ENCODE measurements at places on chromosomes 16 and 17.

DNA sequence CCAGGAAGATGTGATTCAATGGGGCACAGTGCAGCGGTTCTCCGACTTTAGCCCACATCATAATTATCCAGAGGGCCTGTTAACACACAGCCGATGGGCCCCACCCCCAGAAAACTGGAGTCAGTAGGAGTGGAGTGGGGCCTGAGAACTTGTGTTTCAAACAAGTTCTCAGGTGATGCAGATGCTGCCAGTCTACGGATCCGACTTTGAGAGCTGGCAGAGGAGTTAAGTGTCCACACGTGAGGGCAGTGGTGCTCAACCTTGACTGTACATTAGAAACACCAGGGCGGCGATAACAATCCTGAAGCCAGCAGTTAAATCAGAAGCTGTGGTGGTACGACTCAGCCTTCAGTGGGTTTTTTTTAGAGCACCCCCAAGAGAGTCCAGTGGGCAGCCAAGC, 75.0 kb downstream of the GPRC5B start:
- no peak overlapping the region for H3K4me3 ChIP-seq
- peaks cover 24% of the 10 kb centered on the region for H3K4me1 ChIP-seq
- H3K36me3 ChIP-seq = no peaks in the 10 kb centered on the region
- no peak for DNase-seq
- no peak overlapping the region for H3K27ac ChIP-seq
- no peaks in the 10 kb centered on the region for H3K27me3 ChIP-seq

DNA sequence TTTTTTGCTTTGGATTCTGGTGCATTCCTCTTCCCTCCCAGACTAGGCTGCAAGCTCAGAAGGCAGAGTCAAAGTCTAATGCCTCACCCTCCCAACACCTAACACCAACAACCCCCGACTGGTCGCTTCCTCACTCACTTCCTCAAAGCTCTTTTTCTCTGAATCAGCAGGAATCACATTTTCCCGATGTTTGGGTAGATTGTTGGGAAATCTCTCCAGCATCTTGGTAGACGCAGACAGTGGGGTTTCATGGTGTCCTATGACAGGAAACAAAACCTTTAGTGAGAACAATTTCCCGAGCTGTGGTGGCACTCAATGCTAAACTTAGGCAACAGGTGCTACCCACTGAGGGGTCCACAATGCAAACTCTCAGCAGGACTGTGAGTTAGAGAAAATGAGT, 39.9 kb upstream of the ICAM2 start:
- no peak for DNase-seq
- peaks cover 90% of the 10 kb centered on the region for H3K36me3 ChIP-seq
- H3K27me3 ChIP-seq = no peaks in the 10 kb centered on the region
- H3K4me3 ChIP-seq = no peak overlapping the region

GRCh38 chr17:35586569-35587073, 501 bp upstream of the AP2B1 start:
- DNase-seq = no peak
- peak overlapping the region; percentile 59 for H3K4me3 ChIP-seq
- H3K27ac ChIP-seq = peak overlapping the region; percentile 95

DNA sequence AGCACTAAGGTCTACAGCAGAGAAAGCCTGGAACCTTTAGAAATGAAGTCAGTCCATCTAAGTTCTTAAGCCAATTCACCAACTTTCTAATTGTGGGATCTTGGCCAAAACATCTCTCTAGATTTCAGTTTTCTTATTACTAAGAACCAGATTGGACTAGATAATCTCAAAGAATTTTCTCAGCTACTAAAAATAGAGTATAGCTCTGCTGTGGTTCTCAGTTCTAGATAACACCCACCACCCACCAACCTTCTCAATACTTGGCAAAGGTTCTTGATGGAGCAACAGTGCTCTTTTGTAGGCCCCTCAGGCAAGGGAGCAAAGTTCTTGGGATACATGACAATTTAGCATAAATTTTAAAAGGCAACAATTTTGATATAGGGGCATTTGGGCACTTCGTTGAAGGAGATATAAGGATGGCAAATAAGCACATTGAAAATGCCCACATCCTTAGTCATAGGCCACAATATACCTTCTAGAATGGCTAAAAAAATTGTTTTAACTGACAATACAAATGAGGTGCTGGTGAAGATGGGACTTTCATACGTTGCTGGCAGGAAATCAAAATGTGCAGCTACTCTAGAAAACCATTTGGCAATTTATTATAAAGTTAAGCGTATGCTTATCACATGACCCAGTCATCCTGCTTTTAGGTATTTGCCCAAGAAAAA, 74.4 kb upstream of the TMEM132E start:
- H3K4me1 ChIP-seq = no peaks in the 10 kb centered on the region
- H3K4me3 ChIP-seq = no peak overlapping the region
- peaks cover 66% of the 10 kb centered on the region for H3K27me3 ChIP-seq
- no peak for DNase-seq
- H3K27ac ChIP-seq = no peak overlapping the region

DNA sequence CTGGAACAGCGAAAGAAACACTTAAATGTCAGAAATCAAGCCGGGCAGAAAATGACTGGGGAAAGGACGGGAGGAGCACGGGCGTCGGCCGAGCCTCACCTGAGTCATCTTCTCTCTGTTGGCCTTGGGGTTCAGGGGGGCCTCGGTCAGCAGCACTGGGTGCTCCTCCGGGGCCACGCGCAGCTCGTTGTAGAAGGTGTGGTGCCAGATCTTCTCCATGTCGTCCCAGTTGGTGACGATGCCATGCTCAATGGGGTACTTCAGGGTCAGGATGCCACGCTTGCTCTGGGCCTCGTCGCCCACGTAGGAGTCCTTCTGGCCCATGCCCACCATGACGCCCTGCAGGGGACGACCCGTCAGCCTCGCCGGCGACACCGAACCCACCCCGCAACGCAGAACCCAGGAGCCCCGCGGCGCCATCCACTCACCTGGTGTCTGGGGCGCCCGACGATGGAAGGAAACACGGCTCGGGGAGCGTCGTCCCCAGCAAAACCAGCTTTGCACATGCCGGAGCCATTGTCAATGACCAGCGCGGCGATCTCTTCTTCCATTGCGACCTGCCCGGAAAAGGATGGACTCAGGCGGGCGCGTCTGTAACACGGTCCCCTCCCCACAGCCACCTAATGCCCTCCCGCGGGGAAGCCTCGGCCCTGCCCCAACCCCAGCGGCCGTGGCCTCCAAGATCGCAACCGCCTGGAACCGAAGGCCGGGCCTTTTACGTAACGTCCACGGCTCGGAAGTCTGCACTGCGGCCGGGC, 616 bp downstream of the ACTG1 start:
- peaks cover 41% of the 10 kb centered on the region for H3K36me3 ChIP-seq
- H3K27ac ChIP-seq = peak overlapping the region; percentile 100
- no peaks in the 10 kb centered on the region for H3K27me3 ChIP-seq

DNA sequence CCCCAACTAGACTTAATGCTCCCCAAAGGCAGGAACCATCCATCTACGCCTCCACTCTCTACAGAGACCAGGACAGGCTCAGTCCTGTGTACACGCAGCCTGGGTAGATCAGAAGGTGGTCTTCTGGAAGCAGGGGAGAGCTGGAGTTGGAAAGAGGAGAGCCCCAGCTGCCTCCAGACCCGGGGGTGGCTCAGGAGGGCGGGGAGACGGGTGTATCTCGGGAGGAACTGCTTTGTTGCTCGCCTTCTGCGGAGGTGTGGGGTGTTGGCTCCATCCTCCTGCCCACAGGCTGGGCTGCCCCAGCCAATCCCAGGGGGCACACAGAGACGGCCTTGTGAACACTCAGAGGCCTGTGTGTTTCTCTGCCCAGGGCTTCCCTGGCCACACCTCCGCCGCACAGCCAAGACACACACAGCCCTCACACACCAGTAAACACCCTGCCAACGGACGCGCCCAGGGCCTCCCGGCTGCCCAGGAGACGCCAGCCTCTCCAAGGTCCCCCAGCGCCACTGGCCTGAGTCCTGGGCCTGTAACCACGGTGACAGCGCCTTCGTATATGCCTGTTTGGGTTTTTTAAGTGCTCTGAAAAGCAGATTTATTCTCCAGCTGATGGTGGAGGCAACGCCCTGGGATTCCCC, 143.4 kb upstream of the CDC42EP4 start:
- DNase-seq = no peak
- H3K27ac ChIP-seq = no peak overlapping the region
- peaks cover 5% of the 10 kb centered on the region for H3K4me1 ChIP-seq
- no peaks in the 10 kb centered on the region for H3K27me3 ChIP-seq
- no peak overlapping the region for H3K4me3 ChIP-seq

- H3K4me3 ChIP-seq = no peak overlapping the region
- no peaks in the 10 kb centered on the region for H3K36me3 ChIP-seq
- H3K27me3 ChIP-seq = no peaks in the 10 kb centered on the region
- H3K27ac ChIP-seq = no peak overlapping the region
- H3K4me1 ChIP-seq = no peaks in the 10 kb centered on the region
- DNase-seq = no peak
Observed at GRCh38 chr16:76639685-76640289, 362.6 kb downstream of the CNTNAP4 start.

DNA sequence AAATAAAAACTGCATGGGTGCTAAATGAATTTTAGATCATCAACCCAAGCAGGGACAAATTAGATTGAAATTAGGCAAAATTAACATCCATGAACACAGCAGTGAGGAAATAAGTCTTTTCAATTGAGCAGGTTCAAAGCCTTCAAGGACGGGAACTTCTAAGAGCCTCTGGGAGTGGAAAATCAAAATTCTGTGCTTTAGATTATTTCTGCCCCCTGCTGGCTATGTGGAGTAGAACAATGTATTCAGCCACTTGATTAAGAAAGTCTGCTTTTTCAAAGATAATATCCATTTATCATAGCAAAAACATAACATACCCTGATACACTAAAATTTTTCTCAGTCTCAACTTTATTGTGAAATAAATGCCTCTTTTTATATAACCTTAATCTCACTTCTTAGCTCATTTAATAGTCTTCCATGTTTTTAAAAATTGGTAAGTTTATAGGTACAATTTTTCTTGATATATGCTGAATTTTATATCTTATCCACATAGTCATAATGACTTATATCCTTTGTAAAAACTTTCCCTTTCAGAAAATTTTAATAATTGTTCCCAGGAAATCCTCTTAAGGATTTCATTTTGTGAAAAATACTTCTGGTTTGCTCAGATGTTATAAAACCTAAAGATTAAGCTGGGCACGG, 28.1 kb upstream of the NOL11 start:
- DNase-seq = no peak
- H3K27ac ChIP-seq = no peak overlapping the region
- H3K4me1 ChIP-seq = no peaks in the 10 kb centered on the region
- no peaks in the 10 kb centered on the region for H3K27me3 ChIP-seq
- peaks cover 23% of the 10 kb centered on the region for H3K36me3 ChIP-seq
- no peak overlapping the region for H3K4me3 ChIP-seq

DNA sequence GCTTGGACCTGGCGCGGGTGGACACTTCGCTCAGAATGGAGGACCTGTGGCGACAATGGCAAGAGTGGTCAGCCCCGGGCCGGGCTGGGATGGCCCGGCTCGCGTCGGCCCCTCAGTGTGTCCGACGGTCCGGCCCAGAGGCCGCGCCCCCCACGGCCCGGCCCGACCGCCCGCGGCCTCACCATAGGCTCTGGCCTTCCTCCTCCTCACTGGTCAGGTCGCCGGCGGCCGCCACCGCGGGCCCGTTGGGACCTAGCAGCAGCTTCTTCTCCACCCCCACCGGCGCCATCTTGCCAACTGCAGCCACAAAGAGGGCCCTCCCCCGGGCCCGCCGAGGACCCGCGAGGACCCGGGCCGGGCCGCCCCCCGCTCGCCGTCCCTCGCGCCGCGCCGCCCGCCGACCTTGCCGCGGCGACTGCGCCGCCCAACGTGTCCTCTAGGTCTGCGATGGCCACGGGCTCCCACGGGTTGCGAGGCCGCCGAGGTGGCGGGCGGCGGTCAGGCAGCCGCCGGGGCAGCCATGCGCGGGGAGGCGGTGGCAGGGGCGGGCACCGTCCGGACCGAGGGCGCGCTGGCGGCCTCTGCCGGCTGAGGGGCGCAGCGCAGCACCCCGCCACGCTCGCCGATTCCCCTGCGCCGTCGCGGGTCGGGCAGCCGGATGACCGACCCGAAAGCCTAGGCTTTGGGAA, at the start of gene DYNC1LI2:
Gene DYNC1LI2 (minus strand): TSS at position 307 of the 689 bp plus-strand sequence. CDS start 18 bp downstream, at position 289.
- H3K27ac ChIP-seq = peak within 1 kb of the TSS; percentile 94
- H3K36me3 ChIP-seq = peaks cover 30% of the 10 kb centered on the region
- no peak for DNase-seq

DNA sequence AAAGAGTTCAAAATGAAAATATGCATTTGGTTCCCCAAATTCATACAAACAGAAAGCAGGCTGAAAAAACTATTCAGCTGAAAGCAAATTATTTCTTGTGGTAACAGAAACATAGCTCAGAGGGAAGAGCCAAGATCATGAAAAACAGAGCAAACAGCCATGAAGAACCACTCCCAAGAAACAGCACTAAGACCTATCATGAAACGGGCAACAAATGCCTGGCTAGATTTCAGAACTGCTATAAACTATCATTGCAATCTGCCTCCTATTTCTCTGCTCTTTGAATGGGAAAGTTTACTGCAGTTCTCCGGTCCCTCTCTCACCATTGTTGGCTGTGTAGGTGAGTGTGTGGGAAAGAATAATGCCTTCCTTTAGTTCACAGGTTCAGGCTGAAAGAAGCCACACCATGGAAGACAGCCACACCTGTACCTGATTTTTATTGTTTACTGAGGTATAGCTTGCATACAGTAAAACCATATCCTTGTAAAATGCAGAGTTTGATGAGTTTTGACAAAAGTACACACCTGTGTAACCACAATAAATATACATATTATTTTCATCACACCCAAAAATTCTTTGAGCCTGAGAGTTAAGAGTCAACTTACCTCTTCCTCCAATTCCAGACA, 48.2 kb downstream of the CEP112 start:
- H3K4me3 ChIP-seq = no peak overlapping the region
- H3K36me3 ChIP-seq = no peaks in the 10 kb centered on the region
- H3K27ac ChIP-seq = no peak overlapping the region
- no peaks in the 10 kb centered on the region for H3K27me3 ChIP-seq

DNA sequence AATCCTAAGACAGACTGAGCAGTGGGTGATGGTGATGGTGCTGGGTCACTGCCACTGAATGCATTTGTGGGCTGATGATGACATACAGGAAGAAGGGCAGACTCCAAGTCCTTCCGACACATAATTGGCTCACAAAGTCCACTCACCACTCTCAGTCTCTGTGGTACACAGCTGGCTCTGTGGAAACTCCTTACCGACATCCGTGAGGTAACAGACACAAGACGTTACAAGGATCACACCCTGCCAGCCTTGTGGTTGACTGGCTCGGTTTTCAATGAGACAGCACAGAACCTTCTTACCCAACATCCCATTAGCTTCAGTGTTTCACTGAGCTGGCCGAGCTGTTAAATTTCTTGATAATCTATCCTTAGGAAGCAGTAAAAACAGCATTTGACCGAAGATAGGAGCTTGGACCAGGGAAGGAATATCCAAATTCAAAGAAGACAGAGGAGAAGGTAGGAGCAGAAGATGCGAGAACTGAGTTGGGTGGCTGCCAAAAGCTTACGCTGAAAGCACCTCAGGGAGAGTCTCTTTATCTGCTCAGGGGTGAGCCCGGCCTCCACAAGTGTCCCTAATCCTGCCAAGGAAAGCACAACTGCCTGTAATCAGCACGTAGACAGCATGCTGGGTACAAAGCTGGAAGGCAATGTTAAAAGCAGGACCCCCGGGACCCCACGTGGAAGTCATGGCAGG, 5.5 kb upstream of the MXRA7 start:
- no peak for DNase-seq
- no peak overlapping the region for H3K4me3 ChIP-seq
- peak overlapping the region; percentile 64 for H3K27ac ChIP-seq
- H3K27me3 ChIP-seq = no peaks in the 10 kb centered on the region
